ENCODE measurements at places on chromosomes 5 and 9. TPM values are rescaled to one million over a fixed set of nuclear protein-coding genes. Genes with fewer than 3 reads are reported as not detected.
A peak's percentile ranks its signal among the peaks of the same experiment; 100 is the strongest.

DNA sequence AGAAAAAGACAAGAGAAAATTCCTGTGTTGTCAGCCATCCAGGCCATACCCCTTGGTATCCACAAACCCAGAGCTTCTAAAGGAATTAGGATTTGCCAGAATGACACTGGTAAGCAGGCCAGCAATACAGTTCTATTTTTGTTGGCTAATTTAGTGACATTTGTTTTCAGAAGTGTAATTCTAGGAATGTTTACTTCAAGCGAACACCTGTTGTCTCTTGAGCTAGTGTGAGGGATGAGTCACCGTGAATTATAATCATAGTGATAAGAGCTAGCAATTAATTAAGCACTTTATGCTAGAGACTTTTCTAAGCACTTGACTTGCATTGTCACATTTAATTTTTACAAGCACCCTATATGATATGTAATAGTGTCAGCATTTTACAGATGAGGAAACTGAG is 99.2 kb downstream of the PRKACG start:
- no peak for DNase-seq
- no peaks in the 10 kb centered on the region for H3K36me3 ChIP-seq
- no peaks in the 10 kb centered on the region for H3K27me3 ChIP-seq
- H3K27ac ChIP-seq: no peak overlapping the region
- peaks cover 27% of the 10 kb centered on the region for H3K4me1 ChIP-seq

Gene TUT7
- 26.4 TPM for total RNA-seq

- H3K36me3 ChIP-seq: no peaks in the 10 kb centered on the region
- peaks cover 10% of the 10 kb centered on the region for H3K4me1 ChIP-seq
- no peak overlapping the region for H3K27ac ChIP-seq
- H3K27me3 ChIP-seq: no peaks in the 10 kb centered on the region
Observed at GRCh38 chr5:76689321-76690036, 26.4 kb upstream of the F2R start.

DNA sequence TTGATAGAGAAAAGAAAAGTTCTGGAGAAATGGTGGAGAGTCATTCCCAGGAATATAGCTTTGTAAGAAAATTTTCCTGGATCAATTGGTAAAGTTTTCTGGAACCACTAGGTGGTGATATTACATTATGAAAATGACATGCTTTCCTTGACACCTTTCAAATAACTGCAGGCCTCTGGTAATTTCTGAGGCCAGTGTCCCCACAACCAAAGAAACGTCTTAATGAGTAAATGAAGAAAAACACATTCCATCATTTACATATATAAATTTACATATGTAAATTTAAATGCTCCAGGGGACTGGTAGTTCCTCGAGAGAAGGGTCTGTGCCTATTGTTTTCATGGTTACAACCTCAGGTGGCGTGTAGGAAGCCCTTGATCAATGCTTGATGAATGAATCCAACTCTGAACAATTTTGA is 17.2 kb upstream of the RGS3 start:
- no peak overlapping the region for H3K4me3 ChIP-seq
- H3K4me1 ChIP-seq: no peaks in the 10 kb centered on the region
- no peaks in the 10 kb centered on the region for H3K27me3 ChIP-seq
- peak; percentile 25 for DNase-seq

Gene CTNND2
- 0.13 TPM for total RNA-seq

DNA sequence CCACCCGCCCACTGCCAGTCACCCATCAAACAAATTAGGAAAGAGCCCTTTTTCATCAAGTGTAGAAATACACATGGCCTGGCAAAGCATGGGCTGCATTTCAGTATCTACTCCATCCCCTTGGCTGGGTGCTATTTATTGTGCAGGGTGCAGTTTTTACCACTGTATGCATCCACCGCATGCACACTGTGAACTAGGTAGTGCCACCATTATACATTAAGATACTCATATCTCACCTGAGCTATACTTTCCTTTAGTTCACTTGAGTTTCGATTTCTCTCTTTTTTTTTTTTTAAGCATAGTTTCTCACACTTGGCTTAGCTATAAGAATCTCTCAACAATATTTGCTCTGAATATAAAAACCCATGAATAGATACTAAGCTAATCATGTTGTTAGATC is 49.4 kb downstream of the JMY start:
- no peak for DNase-seq
- H3K36me3 ChIP-seq: peaks cover under 1% of the 10 kb centered on the region
- H3K4me3 ChIP-seq: no peak overlapping the region
- no peaks in the 10 kb centered on the region for H3K27me3 ChIP-seq

GRCh38 chr9:16681652-16681987 is 188.8 kb downstream of the BNC2 start:
- no peaks in the 10 kb centered on the region for H3K36me3 ChIP-seq
- no peak overlapping the region for H3K27ac ChIP-seq
- no peak overlapping the region for H3K4me3 ChIP-seq
- H3K4me1 ChIP-seq: no peaks in the 10 kb centered on the region
- DNase-seq: no peak

Gene TRPM6
- total RNA-seq: 0.24 TPM

GRCh38 chr9:120507936-120508510 is 71.9 kb downstream of the CDK5RAP2 start:
- no peak overlapping the region for H3K4me3 ChIP-seq
- no peak for DNase-seq
- no peak overlapping the region for H3K27ac ChIP-seq

Gene CDKN2A
- total RNA-seq: 30.6 TPM

GRCh38 chr9:88984543-88984883 is 6.8 kb upstream of the S1PR3 start:
- H3K27ac ChIP-seq: no peak overlapping the region
- no peak for DNase-seq
- H3K4me3 ChIP-seq: no peak overlapping the region

GRCh38 chr5:163361450-163361849 is 75.9 kb upstream of the CCNG1 start:
- no peaks in the 10 kb centered on the region for H3K27me3 ChIP-seq
- no peak overlapping the region for H3K4me3 ChIP-seq
- no peaks in the 10 kb centered on the region for H3K36me3 ChIP-seq

- H3K36me3 ChIP-seq: no peaks in the 10 kb centered on the region
- DNase-seq: no peak
- no peak overlapping the region for H3K27ac ChIP-seq
- H3K4me3 ChIP-seq: no peak overlapping the region
Observed at GRCh38 chr5:143244000-143244736, 159.3 kb downstream of the NR3C1 start.

Gene LCN1
- not detected for total RNA-seq

Gene CXCL14
- total RNA-seq: not detected

Gene MAPK9
- 29.9 TPM for total RNA-seq

Gene GABBR2
- 1.4 TPM for total RNA-seq

GRCh38 chr5:66994790-66995189 is 201.8 kb downstream of the CD180 start:
- H3K4me3 ChIP-seq: no peak overlapping the region
- no peak overlapping the region for H3K27ac ChIP-seq
- DNase-seq: no peak
- no peaks in the 10 kb centered on the region for H3K27me3 ChIP-seq
- no peaks in the 10 kb centered on the region for H3K4me1 ChIP-seq

Gene PRRX2
- total RNA-seq: not detected

Gene TLX3
- total RNA-seq: not detected

Gene ARHGEF37
- total RNA-seq: 1.2 TPM

Gene PDZD2
- total RNA-seq: 0.13 TPM

Gene INSL4
- total RNA-seq: not detected

Gene RPL37
- 2,179 TPM for total RNA-seq

- no peaks in the 10 kb centered on the region for H3K27me3 ChIP-seq
- H3K4me3 ChIP-seq: no peak overlapping the region
- no peaks in the 10 kb centered on the region for H3K4me1 ChIP-seq
- no peaks in the 10 kb centered on the region for H3K36me3 ChIP-seq
- no peak for DNase-seq
- H3K27ac ChIP-seq: no peak overlapping the region
Observed at GRCh38 chr9:84169240-84169639, 171.3 kb downstream of the SLC28A3 start.

GRCh38 chr5:126987271-126987899 is 43.0 kb downstream of the MARCHF3 start:
- no peak for DNase-seq
- no peak overlapping the region for H3K4me3 ChIP-seq
- H3K27ac ChIP-seq: peak overlapping the region; percentile 63
- H3K36me3 ChIP-seq: no peaks in the 10 kb centered on the region

Gene SPZ1
- not detected for total RNA-seq

Gene MYMK
- not detected for total RNA-seq

Gene OSMR
- total RNA-seq: 0.35 TPM

DNA sequence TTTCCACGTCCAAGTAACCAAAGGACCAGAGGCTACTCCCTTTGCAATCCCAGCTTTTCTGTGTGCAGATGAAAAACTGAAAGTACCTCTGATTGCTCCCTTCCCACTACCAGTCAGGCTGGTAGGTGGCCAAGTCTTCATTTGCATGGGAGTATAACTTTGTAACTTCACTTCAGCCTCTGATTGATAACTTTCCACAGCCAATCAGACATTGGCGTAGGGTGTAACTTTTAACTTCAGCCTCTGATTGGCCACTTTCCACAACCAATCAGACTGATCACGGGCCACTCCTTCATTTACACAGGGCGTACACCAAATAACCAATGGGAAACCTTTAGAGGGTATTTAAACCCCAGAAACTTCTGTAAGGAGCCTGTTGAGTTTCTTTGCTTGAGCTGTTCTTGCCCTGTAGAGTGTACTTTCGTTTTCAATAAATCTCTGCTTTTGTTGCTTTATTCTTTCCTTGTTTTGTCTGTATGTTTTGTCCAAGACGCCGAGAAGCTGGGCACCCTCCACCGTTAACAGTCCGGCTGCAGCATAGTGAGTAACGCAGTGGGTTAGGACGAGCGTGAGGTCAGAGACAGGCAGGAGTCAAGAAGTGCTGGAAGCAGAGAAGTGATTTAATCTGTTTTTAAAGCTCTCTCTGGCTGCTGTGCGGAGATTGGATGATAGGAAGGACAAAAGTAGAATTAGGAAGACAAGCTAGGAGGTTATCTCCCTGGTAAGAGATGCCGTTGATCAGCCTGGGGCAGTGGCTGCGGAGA is 3.5 kb upstream of the EXOSC2 start:
- H3K36me3 ChIP-seq: no peaks in the 10 kb centered on the region
- H3K4me3 ChIP-seq: peak overlapping the region; percentile 45
- H3K4me1 ChIP-seq: peaks cover 3% of the 10 kb centered on the region
- peak; percentile 53 for DNase-seq
- no peak overlapping the region for H3K27ac ChIP-seq
- no peaks in the 10 kb centered on the region for H3K27me3 ChIP-seq

Gene DNM1
- total RNA-seq: 0.21 TPM

Gene SHOC1
- total RNA-seq: not detected

GRCh38 chr5:118679264-118679940 is 308.9 kb downstream of the DTWD2 start:
- no peaks in the 10 kb centered on the region for H3K4me1 ChIP-seq
- H3K27ac ChIP-seq: no peak overlapping the region
- H3K36me3 ChIP-seq: no peaks in the 10 kb centered on the region
- DNase-seq: no peak
- H3K4me3 ChIP-seq: no peak overlapping the region
